ENCODE measurements at places on chromosomes 4 and X. TPM values are rescaled to one million over a fixed set of nuclear protein-coding genes. Genes with fewer than 3 reads are reported as not detected.

Gene VSIG4
- polyA plus RNA-seq: 11.1 TPM

Gene XAGE2
- not detected for polyA plus RNA-seq

Gene NSG1
- 63.0 TPM for polyA plus RNA-seq

Gene TMA16
- polyA plus RNA-seq: 35.0 TPM

Gene VEGFC
- polyA plus RNA-seq: 18.2 TPM

Gene F11
- 0.41 TPM for polyA plus RNA-seq

Gene PSAPL1
- 0.10 TPM for polyA plus RNA-seq

Gene TEX13D
- polyA plus RNA-seq: not detected

Gene TBX22
- 0.08 TPM for polyA plus RNA-seq

Gene SLC9B1
- polyA plus RNA-seq: 4.1 TPM

Gene TMEM165
- 92.6 TPM for polyA plus RNA-seq

Gene ANXA10
- polyA plus RNA-seq: 0.08 TPM

Gene OTC
- polyA plus RNA-seq: 0.10 TPM

Gene RTL3
- polyA plus RNA-seq: 0.07 TPM

Gene SLITRK2
- polyA plus RNA-seq: 5.9 TPM
